ENCODE measurements at places on chromosomes 2 and 18. TPM values are rescaled to one million over a fixed set of nuclear protein-coding genes. Genes with fewer than 3 reads are reported as not detected.

The LRRC30 gene
- not detected for total RNA-seq

- H3K4me3 ChIP-seq: no peak overlapping the region
- no peaks in the 10 kb centered on the region for H3K4me1 ChIP-seq
- no peak overlapping the region for H3K27ac ChIP-seq
- DNase-seq: no peak
- H3K27me3 ChIP-seq: no peaks in the 10 kb centered on the region
- no peaks in the 10 kb centered on the region for H3K36me3 ChIP-seq
Measured at GRCh38 chr2:151114874-151115273, 146.8 kb downstream of the RBM43 start.

GRCh38 chr2:239550357-239550756, 149.5 kb upstream of the HDAC4 start:
- H3K4me3 ChIP-seq: no peak overlapping the region
- no peak overlapping the region for H3K27ac ChIP-seq
- H3K27me3 ChIP-seq: no peaks in the 10 kb centered on the region
- H3K36me3 ChIP-seq: no peaks in the 10 kb centered on the region
- DNase-seq: no peak

The RND3 gene
- 9.4 TPM for total RNA-seq

Data from endodermal cell (in vitro differentiated cells).